ENCODE measurements at places on chromosomes 12 and 14.

- no peak overlapping the region for H3K27ac ChIP-seq
- no peak for DNase-seq
- no peaks in the 10 kb centered on the region for H3K36me3 ChIP-seq
- H3K27me3 ChIP-seq: no peaks in the 10 kb centered on the region
These were observed 84.6 kb upstream of the PTPRB start for GRCh38 chr12:70721656-70722357.

GRCh38 chr12:69657376-69658137 lies 41.5 kb downstream of the BEST3 start:
- no peak overlapping the region for H3K27ac ChIP-seq
- H3K27me3 ChIP-seq: peaks cover 3% of the 10 kb centered on the region
- H3K4me1 ChIP-seq: peaks cover 1% of the 10 kb centered on the region
- H3K4me3 ChIP-seq: no peak overlapping the region
- no peak for DNase-seq
- H3K36me3 ChIP-seq: no peaks in the 10 kb centered on the region

GRCh38 chr12:22173177-22173576 lies 127.2 kb downstream of the CMAS start:
- no peak overlapping the region for H3K4me3 ChIP-seq
- no peak overlapping the region for H3K27ac ChIP-seq
- no peaks in the 10 kb centered on the region for H3K36me3 ChIP-seq
- no peak for DNase-seq
- no peaks in the 10 kb centered on the region for H3K4me1 ChIP-seq

DNA sequence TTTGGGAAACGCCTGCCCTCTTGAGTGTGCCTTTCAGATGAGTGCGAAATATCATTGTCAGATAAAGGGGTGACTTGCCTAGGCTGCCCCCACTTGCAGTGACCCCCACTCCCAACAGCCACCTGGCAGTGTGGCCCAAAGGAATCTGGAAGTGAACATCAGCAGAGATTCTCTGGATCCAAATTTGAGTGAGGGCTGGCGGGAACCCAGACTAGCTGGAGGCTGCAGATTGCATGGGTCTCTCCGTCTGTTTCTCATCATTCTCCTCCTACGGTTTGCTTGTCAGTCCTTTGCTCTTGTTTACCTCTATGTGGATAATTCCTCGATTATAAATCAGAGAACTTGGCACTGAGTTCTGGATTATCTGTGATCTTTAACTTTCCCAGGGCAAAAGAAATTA lies 280.8 kb downstream of the ZFP36L1 start:
- H3K4me1 ChIP-seq: peaks cover 7% of the 10 kb centered on the region
- no peak overlapping the region for H3K27ac ChIP-seq
- no peak for DNase-seq
- H3K36me3 ChIP-seq: no peaks in the 10 kb centered on the region
- H3K27me3 ChIP-seq: no peaks in the 10 kb centered on the region

DNA sequence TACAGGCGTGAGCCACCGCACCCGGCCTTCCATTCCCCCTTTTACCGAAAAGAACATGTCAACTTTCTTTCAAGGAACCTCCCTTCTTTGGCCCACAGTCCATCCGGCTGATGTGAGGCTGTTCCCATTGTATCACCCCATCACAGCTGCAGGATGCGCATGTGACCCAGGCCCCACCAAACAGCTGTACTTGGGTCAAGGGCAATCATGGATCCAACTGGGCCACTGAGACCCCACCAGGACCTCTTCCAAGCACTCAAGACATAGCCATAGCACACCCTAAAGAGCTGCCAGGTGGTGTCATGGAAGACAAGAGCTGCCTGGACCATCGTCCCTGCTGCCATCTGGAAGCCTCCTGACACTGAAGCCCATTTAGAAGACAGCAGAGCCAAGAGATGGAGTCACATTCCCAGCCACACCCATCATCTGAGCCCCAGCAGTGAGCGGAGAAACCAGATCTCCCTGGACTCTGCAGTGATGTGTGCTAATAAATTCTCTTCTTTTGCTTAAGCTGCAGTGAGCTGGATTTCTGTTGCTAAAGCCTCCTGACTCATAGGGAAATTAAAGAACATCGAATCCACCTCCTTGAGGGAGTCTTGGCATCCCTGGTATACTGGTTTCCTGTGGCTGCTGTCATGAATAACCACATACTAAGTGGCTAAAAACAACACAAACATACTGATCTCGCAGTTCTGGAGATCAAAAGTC lies 105.6 kb downstream of the KSR2 start:
- no peak overlapping the region for H3K27ac ChIP-seq
- no peaks in the 10 kb centered on the region for H3K36me3 ChIP-seq
- H3K27me3 ChIP-seq: no peaks in the 10 kb centered on the region
- no peak for DNase-seq
- no peaks in the 10 kb centered on the region for H3K4me1 ChIP-seq

- no peaks in the 10 kb centered on the region for H3K4me1 ChIP-seq
- H3K27ac ChIP-seq: no peak overlapping the region
- H3K27me3 ChIP-seq: no peaks in the 10 kb centered on the region
- DNase-seq: no peak
These were observed 26.8 kb downstream of the LRIG3 start for GRCh38 chr12:58893495-58893894.

DNA sequence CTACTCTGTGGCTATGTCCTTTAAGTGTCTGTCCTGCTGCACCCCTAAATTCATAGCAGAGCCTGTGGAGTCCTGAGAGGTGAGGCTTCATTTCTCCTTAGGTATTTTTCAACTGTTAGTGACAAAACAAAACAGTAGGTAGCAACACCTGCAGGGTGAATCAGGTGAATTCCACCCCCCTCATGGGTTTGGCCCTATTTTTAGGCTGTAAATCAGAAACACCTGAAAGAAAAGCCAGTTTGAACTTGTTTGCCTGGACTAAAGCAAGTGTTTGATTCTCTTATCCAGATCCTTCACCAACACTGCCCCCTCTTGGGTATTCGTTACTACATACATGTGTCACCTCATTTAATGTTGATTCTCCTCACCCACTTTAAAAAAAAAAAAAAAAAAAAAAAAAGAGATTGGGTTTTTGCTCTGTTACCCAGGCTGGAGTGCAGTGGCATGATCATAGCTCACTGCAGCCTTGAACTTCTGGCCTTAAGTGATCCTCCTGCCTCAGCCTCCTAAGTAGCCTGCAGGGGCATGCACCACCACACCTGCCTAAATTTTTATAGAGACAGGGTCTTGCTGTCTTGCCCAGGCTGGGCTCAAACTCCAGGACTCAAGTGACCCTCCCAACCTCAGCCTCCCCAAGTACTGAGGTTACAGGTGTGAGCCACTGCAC lies 10.3 kb downstream of the TBPL2 start:
- no peak overlapping the region for H3K27ac ChIP-seq
- no peaks in the 10 kb centered on the region for H3K36me3 ChIP-seq
- H3K4me3 ChIP-seq: no peak overlapping the region
- H3K4me1 ChIP-seq: no peaks in the 10 kb centered on the region

DNA sequence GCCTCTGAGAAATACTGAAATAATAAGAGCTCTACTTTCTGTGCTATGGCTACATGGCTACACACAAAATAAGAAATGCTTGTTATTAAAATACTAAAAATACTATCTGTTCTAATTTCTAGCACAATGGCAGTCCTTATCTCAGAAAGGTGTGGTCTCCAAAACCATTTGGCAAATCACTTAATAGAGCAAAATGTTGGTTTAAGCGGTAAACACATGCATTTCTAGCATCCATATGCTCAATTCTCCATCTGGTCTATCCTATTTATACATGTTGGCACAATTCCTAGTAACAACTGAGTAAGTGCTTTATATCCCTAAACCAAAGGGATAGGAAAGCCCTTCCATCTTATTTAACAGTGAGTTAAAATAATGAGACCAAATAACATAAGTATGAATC lies 107.0 kb downstream of the PAPLN start:
- H3K4me3 ChIP-seq: no peak overlapping the region
- H3K4me1 ChIP-seq: no peaks in the 10 kb centered on the region
- H3K27me3 ChIP-seq: no peaks in the 10 kb centered on the region
- no peaks in the 10 kb centered on the region for H3K36me3 ChIP-seq
- H3K27ac ChIP-seq: no peak overlapping the region
- DNase-seq: no peak

GRCh38 chr14:96095581-96096476 lies 56.7 kb downstream of the C14orf132 start:
- no peak for DNase-seq
- H3K27me3 ChIP-seq: no peaks in the 10 kb centered on the region
- H3K36me3 ChIP-seq: no peaks in the 10 kb centered on the region
- H3K4me1 ChIP-seq: peaks cover 3% of the 10 kb centered on the region
- no peak overlapping the region for H3K27ac ChIP-seq

GRCh38 chr12:6471989-6472360 lies 1.5 kb upstream of the VAMP1 start:
- no peaks in the 10 kb centered on the region for H3K27me3 ChIP-seq
- DNase-seq: no peak
- no peak overlapping the region for H3K27ac ChIP-seq
- no peaks in the 10 kb centered on the region for H3K36me3 ChIP-seq
- no peak overlapping the region for H3K4me3 ChIP-seq

DNA sequence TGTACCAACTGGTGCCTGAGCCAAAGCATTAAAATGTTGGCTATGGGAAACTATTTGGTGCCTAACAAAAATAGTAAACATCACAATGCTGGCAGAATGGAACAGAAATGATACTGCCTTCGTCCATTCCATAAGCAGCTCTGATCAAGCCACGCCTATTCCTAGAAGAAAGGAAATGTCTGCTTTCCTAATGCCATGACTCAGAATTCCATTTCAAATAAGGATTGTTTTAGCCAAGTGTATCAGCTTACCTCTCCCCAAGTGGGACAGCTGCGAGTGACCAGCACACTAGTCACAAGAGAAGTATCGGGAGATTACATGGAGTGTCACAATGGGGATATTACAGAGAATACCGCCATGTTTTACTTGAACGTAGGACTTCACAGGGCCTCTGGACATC lies 38.7 kb downstream of the GLT8D2 start:
- H3K4me3 ChIP-seq: no peak overlapping the region
- DNase-seq: no peak
- no peak overlapping the region for H3K27ac ChIP-seq
- H3K27me3 ChIP-seq: no peaks in the 10 kb centered on the region
- H3K36me3 ChIP-seq: no peaks in the 10 kb centered on the region

Data from neuronal stem cell (in vitro differentiated cells).